GM23338 (cell line): ENCODE measurements at places on chromosomes 13 and 19. TPM values are rescaled to one million over a fixed set of nuclear protein-coding genes. Genes with fewer than 3 reads are reported as not detected.
A peak's percentile ranks its signal among the peaks of the same experiment; 100 is the strongest.

Gene ZNF426
- polyA plus RNA-seq, result 10.5 and 11.0 TPM in 2 replicates

DNA sequence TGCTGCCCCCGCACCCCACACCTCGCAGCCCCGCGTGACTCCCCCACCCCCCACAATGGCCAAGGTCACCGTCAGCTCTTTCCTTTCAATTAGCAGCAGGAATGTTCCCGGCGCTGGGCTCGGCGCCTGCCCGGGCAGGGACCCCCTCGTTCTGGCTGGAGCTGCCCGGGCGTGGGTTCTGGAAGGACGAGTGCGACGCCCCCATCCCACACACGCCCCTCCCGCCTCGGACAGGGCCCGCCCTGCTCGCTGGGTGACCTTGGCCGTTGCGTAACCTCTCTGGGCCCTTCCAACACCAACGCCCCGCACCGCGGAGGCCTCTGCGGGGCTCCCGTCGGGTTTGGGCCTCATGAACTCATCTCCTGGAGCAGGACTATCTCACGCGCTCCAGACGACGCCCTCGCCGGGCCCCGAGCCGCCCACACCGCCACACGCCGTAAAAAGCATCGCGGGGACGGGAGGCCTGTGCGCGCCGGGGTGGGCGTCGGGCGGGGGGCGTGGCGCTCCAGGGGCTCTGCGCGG, 10.3 kb downstream of the PALM start:
- DNase-seq, result peak; percentile 43

Gene CYP4F12
- not detected in 2 replicates for polyA plus RNA-seq

GRCh38 chr19:1483131-1483978, 4.3 kb upstream of the C19orf25 start:
- DNase-seq, result no peak

GRCh38 chr19:11286312-11286974, 9.5 kb upstream of the TSPAN16 start:
- no peak for DNase-seq

DNA sequence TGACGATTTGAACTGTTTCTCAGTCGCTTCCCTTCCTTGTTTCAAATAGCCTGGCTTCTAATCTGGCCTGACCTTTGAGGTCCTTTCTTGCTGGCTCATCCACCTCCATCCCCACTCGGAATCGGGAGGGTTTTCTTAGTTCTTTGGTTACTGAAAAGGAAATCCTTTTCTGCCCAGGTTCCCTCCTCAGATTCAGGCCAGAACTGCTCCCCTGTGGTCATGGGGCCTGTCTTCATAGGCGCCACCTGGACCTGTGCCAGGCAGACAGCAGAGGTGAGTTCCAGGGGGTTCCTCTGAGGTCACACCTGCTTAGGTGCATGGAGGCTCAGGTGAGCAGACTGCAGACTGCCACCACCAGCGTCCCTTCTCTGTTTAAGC, 62.4 kb downstream of the AKAP11 start:
- DNase-seq, result no peak

Gene C19orf67
- polyA plus RNA-seq, result 0.40 TPM in 1 of 2 replicates, not detected in the other

Gene MEIS3
- polyA plus RNA-seq, result 20.6 and 20.8 TPM in 2 replicates

DNA sequence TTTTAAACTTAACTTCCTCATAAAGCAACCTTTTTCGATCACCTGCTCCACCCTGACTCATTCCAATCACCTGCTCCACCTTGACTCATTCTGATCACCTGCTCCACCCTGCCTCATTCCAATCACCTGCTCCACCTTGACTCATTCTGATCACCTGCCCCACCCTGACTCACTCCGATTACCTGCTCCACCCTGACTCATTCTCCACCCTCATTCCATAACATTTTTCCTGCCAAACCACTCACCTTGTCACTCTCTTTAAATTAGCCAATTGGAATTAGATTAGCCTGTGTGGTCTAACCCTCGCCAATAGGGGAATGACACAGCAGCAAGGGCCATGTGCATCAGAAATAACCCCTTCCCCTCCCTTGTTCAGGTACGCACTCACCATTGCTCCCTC, 31.9 kb upstream of the ZNF83 start:
- DNase-seq, result peak; percentile 3
